Foreskin keratinocyte (primary cell): ENCODE measurements at places on chromosomes 1 and 21. TPM values are rescaled to one million over a fixed set of nuclear protein-coding genes. Genes with fewer than 3 reads are reported as not detected.
A peak's percentile ranks its signal among the peaks of the same experiment; 100 is the strongest.

- no peak for DNase-seq
Measured at GRCh38 chr1:100912019-100912418, 16.1 kb downstream of the SLC30A7 start.

DNA sequence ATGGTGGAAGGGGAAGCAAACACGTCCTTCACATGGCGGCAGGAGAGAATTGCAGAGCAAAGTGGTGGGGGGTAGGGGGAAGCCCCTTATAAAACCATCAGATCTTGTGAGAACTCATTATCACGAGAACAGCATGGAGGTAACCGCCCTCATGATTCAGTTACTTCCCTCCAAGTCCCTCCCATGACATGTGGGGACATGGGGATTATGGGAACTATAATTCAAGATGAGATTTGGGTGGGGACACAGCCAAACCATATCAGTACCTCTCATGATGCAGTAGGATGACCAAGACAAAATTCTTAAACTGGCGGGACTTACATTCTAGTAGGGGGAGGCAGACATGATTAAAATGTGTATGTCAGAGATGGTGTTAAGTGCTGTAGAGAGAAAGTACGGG lies 38.8 kb downstream of the WNT4 start:
- DNase-seq: no peak

- peak; percentile 24 for DNase-seq
Measured at GRCh38 chr1:218284377-218284916, 646 bp upstream of the RRP15 start.

TAS1R1 gene
- not detected in 2 replicates for total RNA-seq

TNNI3K gene
- total RNA-seq: not detected in 2 replicates

HEYL gene
- 0.03 TPM in 1 of 2 replicates, not detected in the other for total RNA-seq

DNA sequence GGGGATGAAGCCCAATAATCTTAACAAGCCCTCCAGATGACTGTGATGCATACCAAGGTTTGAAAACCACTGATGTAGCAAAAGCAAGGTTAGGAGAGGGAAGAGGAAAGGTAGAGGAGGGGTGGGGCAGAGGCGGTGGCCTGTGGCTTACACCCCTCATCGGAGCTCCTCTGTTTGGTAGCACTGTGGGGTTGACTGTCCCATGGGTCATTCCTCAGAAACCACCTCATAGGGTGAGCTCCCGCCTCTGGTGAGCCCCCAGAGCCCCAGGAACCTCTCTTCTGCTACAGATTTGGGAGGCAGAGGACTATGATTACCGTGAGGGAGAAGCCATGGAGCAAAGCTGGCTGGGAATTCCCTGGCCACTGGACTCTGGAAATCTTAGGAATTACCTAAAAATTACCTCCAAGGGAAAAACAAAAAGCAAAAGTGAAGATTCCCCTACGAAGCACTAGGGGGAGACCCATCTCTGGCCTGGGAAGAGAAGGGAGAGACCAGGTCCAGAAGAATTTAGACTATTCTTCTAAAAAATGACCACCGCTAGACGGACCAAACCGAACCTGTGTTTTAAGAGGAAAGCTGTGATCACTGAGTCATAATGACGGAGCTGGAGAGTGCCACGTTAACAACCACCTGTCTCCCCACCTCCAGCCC lies 1.5 kb upstream of the RASSF5 start:
- DNase-seq: no peak

DNA sequence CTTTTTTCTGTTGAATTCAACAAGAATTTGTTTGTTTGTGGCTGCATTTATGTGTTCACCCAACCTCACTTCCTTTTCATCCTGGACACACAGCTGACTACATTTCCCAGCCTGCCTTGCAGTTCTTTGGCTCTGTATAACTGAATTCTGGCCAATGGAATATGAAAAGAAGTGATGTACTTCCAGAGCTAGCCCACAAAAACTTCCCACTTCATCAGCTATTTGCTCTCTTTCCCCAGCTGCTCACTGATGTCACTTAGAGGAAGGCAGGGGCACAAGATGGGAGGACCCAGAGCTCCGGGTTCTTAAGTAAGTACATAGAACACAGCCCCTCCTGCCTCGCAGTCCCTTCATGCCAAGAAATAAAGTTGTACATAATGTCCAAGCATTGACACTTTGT lies 235.0 kb upstream of the FGGY start:
- DNase-seq: peak; percentile 53

DNA sequence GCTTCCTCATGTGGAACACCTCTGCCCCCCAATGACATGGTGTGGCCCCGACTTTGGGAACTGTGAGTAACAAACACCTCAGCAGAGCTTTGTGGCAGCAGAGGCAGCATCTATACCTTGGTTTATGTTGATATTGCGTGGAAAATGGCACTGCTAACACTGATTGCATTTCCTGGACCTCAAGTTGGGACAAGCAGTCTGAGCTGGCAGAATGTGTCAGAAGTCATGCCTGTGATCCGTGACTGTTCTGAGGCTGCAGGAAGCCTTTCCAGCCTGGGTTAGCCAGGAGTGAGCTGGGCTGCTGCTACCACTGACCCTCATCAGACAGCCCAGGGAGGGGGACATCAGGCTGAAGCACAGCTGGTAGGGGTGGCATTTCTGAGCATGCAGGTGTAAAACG lies 268.5 kb downstream of the KCNJ6 start:
- peak; percentile 74 for DNase-seq

DNA sequence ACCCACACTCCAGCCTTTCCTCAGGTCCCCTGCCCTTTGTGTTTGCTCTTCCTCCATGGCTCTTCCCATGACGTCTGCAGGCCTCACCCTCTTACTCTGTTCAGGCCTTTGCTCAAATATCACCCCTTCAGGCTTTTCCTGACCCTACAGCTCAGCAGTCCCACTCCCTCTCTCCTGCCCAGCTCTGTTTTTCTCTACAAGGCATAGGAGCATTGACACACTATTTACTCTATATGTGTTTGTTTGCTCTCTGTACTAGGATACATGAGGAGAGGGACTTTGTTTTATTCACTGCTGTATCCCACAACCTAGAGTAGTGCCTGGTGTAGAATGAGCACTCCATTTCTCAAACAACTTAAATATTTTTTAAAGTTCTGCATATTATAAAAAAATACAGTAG lies 107.4 kb upstream of the COA6 start:
- DNase-seq: no peak

GRCh38 chr1:115112496-115113375 lies 23.4 kb upstream of the TSPAN2 start:
- DNase-seq: no peak

DNA sequence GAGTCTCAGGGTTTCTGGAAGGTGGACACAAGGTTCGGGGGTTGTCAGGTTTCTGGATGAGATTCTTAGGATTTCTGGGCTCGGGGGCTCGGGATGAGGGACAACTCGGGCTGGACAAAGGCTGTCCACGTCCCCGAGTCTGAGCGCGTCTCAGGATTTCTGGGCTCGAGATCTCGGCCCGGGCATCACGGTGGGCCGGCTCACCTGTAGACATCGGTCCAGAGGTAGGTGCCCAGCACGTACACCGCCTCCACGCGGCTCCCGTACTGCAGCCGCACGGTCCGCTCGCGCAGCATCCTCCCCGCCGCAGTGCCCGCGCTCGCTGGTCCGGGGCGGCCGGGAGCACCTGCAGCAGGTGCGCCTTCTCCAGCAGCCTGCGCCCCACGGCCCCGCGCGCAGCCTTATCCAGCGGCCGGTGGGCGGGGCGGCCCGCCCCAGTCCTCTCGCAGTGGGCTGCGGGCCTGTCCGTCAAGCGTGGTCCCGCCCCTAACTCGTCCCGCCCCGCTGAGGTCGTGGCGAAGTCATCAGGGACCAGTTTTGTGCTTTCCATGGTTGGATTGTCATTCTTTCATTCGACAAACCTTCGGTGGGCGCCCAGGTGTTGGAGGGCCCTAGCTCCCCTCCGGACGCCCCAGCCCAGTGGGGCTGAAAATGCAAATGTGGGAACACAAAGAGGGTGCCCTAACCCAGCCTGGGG lies at the start of gene PADI2:
PADI2 (minus strand) TSS at position 376 of the 697 bp plus-strand sequence; CDS start at position 296, 80 bp downstream.
- no peak for DNase-seq

GRCh38 chr1:190792873-190793272 lies 315.2 kb upstream of the BRINP3 start:
- DNase-seq: no peak

DNA sequence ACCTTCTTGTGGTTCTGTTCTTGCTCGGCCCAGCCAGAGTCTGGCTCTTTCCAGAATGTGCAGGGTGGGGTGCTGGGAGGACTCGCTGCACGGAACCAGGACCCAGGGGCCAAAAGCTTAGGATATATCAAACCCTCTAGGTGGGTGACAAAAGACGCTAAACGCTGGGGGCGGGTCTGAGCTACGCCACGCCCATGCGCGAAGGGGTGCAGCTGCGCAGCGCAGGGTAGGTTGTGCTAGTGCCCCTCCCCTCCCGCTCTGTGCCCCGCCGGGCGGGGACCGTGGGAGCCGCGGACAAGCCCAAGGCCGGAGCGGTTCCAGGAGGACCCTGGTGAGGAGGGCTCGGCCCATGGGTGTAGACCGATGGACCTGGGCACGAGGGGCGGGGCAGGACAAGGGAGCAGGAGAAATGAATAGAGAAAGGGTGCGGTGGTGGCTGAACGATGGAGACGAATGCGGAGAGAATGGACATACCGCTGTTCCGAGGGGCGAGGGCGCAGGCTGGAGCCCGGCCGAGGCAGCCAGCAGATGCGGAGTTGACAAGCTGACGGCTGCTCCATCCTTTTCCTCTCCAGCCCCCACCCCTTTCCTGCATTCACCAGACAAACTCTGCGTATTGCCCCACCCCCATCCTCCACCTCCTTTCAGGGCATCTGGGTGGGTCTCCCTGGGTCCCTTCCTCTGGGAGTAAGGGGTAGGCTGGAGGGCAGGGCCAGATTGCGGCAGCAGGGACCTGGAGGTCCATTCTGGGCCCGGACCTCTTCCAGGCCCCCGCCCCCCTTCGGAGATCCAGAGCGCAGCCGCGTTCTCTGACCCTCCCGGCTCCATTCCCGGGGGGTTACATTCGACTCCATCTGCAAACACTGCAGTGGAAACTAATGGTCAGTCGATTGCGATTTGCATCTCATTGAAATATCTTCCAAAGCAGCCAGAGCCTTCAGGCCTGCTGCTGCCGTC lies at the start of gene RUSC1:
RUSC1 (plus strand) TSS at position 234 of the 957 bp plus-strand sequence. CDS start 880 bp downstream, outside the sequence.
- DNase-seq: peak; percentile 50

GRCh38 chr1:79215311-79215710 lies 208.8 kb upstream of the ADGRL4 start:
- no peak for DNase-seq

HSPG2 gene
- 44.6 and 57.5 TPM in 2 replicates for total RNA-seq

- DNase-seq: peak; percentile 100
Measured at GRCh38 chr1:178238722-178239510, 145.0 kb downstream of the RASAL2 start.

DNA sequence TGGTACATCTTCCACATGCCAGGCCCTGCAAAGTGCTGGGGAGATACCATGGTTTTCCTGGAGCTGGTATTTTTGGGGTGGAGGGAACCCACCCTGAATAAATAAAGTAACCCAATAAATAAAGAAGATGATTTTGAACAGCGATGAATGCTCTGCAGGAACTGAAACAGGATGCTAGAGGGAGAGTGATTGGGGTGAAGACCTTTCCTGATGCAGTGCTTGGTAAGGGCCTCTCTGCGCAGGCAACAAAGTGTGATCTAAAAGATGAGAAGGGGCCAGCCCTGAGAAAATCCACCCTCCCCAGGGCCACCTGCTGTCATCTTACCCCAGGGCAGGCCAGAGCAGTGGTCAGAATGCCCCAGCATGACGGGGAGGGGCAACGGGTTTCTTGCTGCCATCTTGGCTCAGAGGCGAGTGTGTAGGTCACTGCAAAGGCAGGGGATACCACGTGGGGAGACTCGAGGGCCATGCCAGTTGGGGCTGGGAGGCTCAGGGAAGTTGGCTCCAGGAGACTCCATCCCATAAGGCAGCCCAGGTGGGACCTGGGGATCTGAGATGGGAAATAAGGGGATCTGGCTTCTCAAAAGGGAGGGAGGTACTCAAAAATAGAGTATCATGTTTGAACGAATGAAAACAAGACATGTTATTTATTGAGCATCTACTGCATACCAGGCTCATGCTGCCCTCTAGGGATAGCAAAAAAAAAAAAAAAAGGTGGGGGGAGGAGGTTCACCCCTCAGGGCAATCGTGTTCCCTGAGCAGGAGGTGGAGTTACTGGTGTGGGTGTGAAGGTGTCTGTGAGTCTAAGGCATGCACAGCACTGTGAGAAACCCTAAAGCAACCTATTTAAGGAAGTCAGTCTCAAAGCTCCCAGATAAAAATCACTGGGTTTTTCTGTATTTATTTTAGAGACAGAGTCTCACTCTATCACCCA lies 2.8 kb downstream of the SRARP start:
- DNase-seq: peak; percentile 64

DNA sequence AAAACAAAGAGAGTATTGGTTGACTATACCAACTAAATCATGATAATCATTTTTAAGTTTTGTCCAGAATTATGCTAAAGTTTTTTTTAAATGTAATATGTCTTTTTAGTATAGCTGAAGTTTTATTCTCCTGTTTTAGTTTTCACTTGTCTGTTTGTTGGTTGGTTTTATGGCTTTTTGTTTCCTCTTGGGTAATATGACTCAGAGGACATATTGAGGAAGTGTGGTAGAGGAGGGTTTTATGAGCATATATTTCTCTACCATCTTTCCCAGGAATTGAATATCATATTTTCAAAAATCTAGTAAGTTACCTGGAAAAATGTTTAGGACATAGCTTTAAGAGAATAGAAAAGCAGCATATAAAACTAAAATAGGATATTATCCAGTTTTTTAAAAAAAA lies 68.6 kb upstream of the MCOLN3 start:
- no peak for DNase-seq

OR2M3 gene
- total RNA-seq: not detected in 2 replicates

GRCh38 chr21:42621166-42621818 lies 32.1 kb upstream of the PDE9A start:
- DNase-seq: no peak

DNA sequence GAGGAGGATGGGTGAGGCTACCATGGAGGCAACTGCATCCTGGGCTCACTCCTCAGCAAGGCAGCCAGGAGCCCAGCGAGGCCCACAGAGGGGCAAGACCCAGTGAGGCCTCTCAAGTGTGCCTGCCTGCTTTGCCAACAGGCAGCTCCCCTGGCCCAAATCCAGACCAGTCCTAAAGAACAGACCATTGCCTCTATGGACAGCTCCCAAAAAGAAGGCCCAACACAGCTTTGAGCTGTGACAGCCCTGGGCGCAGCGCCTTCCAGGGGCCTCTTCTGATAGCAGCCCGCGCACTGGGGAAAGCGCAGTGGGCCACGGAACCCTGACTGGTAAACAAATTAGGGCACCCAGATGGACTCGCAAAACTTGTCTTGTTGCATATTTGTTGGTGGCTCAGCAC lies 25.5 kb downstream of the C1orf198 start:
- DNase-seq: no peak
